Endothelial cell (in vitro differentiated cells): ENCODE measurements at places on chromosomes 1 and 21. TPM values are rescaled to one million over a fixed set of nuclear protein-coding genes. Genes with fewer than 3 reads are reported as not detected.

The LCE3E gene
- not detected for total RNA-seq

The NEK2 gene
- total RNA-seq: 3.9 TPM

The A3GALT2 gene
- total RNA-seq: not detected

The AJAP1 gene
- 0.21 TPM for total RNA-seq

The MFAP2 gene
- 154 TPM for total RNA-seq

The MAP3K7CL gene
- 1.0 TPM for total RNA-seq

The BCAN gene
- 0.46 TPM for total RNA-seq

The FCN3 gene
- 132 TPM for total RNA-seq

The TEDDM1 gene
- not detected for total RNA-seq

The AIDA gene
- 93.4 TPM for total RNA-seq

The VPS72 gene
- 83.5 TPM for total RNA-seq

The TEX38 gene
- not detected for total RNA-seq

The PTGER3 gene
- 6.5 TPM for total RNA-seq

The WDR77 gene
- 46.2 TPM for total RNA-seq

The SLC1A7 gene
- total RNA-seq: not detected

The EVI5 gene
- total RNA-seq: 33.0 TPM

The DISC1 gene
- total RNA-seq: 82.5 TPM

The RNU1-4 gene
- 3,428 TPM for total RNA-seq

The TP53BP2 gene
- total RNA-seq: 42.0 TPM

The APCS gene
- not detected for total RNA-seq

The FCGR2B gene
- total RNA-seq: not detected

The RSPO1 gene
- not detected for total RNA-seq
